HTR-8/SVneo (cell line): ENCODE measurements at places on chromosomes 11 and 22.

DNA sequence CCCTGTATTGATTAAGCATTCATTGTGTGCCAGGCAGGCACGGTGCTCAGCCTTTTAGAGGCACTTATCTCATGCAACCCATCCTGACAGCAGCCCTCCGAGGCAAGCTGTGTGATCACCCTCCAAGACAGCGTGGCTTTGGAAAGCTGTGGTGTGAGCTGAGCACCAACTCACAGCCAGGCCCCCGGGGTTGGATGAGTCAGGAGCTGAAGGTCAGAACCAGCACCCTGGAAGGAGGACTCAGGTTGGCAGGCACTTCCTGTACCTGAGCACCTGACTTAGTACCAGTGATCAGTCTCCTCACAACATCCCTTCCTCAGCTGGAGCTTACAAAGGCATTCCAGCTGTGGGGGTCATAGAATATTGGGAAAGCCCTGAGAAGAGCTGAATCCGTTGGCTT, 9.0 kb downstream of the PATZ1 start:
- no peak for DNase-seq

DNA sequence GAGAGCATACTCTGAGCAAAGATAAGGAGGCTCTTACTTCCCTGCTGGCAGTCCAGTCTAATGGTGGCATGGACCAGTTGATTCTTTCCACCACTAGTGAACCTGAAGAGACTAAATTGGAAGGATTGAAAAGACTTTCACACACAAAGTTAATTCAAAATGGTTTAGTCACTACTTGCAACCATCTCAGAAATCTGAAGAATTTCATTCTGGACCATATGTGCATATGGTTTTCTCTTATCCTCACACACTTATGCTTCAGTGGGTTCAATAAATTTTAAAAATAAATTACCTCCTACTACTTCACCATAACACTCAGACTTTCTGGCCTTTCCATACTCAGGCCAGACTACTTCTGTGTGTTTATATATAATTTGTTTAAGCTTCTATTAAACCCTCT, 44.7 kb downstream of the CADM1 start:
- no peak for DNase-seq

DNA sequence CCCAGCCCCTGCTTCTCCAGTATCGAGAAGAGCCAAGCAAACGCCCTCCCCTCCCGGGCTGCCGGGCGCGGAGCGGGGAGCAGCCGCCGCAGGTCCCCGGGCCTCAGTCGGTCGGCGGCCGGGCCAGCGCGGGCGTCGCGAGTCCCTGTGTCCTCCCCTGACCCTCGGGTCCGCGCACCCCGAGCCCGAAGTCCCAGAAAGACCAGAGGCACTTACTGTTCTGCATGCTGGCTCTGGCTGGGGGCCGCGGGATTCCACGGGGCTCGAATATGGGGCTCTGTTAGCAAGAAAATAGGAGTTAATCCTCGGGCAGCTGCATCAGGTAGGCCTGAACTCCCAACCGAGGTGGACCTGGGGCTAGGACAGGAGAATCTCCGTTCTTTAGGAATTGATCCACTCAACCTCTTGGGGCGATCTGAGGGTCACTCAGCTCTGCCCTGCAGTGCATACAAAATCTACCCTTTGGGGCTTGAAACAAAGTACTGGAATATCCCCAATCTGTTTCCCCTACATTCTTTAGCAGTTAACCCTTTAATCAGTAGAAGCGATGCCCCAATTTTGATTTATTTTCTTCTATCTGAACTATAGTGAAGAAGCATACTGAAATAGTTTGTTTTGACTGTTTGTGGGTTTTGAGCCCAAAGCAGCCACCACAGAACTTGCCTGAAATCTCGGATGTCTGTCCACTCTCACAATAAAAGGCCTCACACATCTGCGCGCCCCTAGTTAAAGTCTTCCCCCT, 4.8 kb downstream of the PAX6 start:
- DNase-seq = no peak

GRCh38 chr22:42068291-42068690, 2.3 kb downstream of the NAGA start:
- DNase-seq = no peak

DNA sequence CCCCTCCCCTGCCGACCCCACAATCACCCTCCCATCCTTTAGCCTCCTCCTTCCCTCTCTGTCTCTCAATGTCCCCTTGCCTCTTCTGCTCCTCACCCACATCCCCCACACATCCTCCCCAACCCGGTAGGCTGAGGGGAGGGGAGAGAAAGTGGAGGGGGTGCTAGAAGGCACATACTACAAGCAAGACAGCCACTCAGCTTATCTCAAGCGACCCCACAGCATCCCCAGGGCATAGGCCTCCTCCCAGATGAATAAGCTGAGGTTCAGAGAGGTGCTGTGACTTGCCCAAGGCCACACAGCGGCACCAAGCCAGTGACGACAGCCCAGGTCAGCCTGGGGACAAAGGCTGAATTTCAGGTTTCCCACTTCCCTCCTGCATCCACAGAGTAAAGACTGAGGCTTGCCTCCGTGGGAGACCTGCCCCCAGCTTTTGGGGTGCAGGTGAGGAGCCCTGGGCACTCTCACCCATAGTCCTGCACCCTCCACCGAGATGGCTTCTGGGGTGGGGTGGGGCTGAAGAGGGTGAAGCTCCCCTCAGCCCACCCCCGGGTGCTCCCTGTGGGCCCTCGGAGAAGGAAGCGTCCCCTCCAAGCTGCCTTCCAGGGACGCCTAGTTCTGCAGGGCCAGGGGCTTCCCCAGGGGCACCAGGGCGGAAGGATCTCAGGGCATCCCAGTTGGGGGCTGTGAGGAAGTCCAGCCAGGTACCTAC, 511 bp downstream of the RAC2 start:
- no peak for DNase-seq

GRCh38 chr11:109818290-109818689, 274.9 kb upstream of the ZC3H12C start:
- DNase-seq = no peak

DNA sequence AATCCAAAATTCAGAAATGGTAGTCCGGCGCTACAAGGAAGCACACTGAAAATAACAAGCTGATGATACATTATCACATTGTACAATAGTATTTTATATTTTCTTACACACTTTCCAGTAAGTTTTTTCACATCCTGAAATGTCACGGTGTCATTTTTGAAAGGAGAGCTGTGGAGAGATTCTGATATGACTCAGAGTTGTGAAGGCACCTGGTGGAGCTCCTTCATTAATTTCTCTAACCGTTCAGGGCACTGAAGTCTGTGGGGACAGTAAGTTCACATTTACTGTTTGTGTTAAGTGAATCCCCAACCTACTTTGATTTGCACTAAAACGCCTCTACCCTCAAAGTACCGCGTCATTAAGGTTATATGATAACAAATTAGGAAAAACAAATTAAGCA, 13.3 kb downstream of the LDHAL6A start:
- DNase-seq = no peak

GRCh38 chr22:22082229-22082835, 99.7 kb upstream of the TOP3B start:
- DNase-seq = no peak

GRCh38 chr22:24067587-24068376, 56.7 kb downstream of the CABIN1 start:
- DNase-seq = no peak

DNA sequence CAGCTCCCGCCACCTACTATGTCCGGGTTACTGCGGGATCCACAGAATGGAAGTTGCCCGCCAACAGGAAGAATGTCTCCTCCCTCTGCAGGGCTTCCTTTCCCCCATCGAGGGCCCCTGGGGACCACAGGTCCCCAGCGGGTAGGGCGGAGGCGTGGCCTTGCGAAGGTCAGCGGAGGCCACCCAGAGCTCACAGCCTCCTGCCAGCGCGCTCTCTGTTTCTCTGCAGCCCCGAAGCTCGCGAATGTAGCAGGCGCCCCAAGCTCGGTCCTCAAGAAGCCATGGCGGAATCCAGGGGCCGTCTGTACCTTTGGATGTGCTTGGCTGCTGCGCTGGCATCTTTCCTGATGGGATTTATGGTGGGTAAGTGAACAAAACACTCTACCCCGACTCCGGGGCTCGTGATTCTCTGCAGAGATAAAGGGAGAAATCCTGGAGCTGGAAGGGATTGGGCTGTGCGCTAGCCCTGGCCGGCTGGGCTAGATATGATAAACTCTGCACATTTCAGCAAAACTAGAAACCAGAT, at the start of gene NAALAD2:
Gene NAALAD2 (plus strand): TSS at position 186 of the 526 bp plus-strand sequence. CDS start 96 bp downstream, at position 282.
- peak; percentile 31 for DNase-seq
